ENCODE measurements at places on chromosomes 11 and 22. TPM values are rescaled to one million over a fixed set of nuclear protein-coding genes. Genes with fewer than 3 reads are reported as not detected.

DNA sequence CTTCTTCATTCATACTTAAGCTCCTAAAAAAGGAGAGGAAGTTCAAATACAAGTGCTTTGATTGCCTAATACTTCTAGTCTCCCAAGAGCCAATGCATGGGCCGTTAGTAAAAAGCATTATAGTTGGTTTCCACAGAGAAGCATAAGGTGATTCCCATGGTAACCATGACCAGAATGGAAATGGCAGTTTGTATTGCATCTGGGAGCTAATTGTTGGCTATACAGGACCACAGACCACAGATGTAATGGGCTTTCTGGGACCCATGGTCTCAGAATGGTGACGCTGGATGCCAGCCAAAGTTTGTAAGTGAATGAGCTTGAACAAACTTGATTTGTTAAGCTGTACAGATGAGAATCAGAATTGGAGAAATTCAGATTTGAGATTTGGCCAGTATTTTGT, 333.9 kb upstream of the C11orf87 start:
- DNase-seq = no peak

DNA sequence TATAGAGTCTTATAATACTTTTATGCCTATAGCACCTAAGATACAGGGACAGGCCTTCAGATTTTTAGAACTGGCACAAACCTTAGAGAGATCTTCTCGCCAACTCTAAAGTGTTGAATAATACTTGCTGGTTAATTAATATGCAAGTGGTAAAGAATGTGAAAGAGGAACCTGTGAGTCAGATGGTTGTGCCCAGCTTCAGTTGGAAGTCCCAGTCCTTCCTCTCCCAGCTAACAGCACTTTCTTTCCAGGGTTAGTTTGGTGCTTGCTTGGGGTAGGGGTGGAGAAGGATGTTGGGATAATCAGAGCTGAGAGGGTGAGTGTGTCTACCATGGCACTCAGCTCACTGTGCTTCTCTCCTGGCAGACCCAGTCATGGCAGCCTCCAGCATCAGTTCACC, 4.9 kb upstream of the TMEM132A start:
- DNase-seq = no peak

DNA sequence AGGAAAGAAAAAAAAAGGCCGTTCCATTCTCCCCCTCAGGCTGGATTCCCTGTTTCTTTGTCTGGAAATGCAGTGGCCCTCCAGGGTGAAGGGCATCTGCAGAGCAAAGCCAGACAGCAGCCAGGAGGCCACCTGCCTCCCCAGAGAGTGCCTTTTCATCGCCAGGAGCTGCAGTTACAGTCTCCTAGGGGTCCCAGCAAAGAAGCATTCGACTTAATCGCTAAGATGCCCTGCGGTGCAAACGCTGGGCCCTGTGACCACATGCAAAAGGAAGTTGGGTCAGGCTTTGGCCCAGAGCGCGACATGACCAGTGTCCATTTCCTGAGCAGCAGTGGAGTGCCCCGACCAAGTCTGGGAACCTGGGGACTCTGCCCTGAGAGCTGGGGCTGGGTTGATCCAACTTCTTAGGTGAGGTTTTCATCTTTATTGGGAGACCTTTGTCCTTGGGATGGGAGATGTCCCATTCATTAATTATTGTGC, 304.6 kb downstream of the OPCML start:
- DNase-seq = no peak

Gene ANKK1
- total RNA-seq = not detected

Gene CARNS1
- total RNA-seq = 1.1 TPM
